Heart left ventricle (tissue), 16 donors: ENCODE measurements at places on chromosomes 7 and 10. TPM values are rescaled to one million over a fixed set of nuclear protein-coding genes. Genes with fewer than 3 reads are reported as not detected.

KCNIP2 gene
- 126 TPM for total RNA-seq

ADRB1 gene
- total RNA-seq, result 28.3 TPM

SLC16A9 gene
- 3.0 TPM for total RNA-seq

TDRD1 gene
- total RNA-seq, result 1.8 TPM

CTAGE4 gene
- 0.25 TPM for total RNA-seq

CADPS2 gene
- total RNA-seq, result 9.1 TPM
